Stimulated activated naive CD4-positive, alpha-beta T cell (primary cell): ENCODE measurements at places on chromosomes 16 and 17.

DNA sequence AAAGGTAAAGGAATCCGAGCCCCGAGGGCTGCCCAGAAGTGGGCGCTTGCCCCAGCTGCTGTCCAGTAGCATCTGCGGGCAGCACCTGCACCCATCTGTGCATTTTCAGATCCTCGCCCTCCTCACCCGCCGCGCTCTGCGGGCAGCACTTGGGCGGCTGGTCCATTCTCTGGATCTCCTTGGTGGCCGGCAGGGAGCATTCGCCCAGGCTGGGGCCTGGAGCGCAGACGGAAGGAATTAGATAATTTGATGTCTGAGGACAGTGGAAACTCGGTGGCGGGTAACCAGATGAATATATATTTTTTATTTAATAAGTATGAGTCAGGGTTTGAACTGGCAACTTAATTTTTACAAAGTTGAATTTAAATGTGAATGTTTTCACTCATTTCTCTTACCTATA, 88.5 kb downstream of the NPIPB11 start:
- DNase-seq, result no peak

DNA sequence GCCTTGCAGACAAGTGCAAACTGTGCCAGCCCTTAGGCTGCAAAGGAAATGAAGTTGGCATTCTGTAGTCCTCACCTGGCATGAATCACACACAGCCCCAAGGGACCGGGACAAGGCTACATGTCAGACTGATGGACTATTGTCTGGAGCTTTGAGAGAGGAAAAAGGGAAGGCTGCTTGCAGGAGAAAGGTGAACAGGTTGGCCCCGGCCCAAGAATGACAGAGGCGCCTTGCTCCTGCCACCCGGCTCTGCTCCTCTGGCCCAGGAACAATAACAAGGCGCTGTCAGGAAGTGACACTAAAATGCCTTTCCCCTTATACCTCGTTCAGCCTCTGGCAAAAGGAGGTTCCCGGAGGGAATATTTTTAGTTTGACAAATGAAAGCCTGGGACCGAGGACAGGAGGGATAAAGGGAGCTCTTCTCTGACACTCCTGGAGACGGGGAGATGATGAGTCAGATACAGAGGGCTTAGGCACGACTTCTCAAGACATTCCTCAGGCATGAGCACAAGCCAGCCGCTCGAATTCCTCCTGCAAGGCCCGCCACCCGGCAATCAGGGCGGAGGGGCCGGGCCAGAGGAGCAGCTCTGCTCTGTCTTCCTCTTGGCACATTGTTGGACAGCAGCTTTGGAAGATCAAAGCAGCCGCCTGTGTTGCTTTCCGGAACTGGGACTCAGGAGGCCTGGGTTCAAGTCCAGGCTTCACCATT, 105.8 kb downstream of the NOG start:
- no peak for DNase-seq

- peak; percentile 58 for DNase-seq
These were observed 1.9 kb downstream of the SLC16A3 start for GRCh38 chr17:82230609-82231311.

- DNase-seq, result no peak
These were observed 10.6 kb downstream of the CA10 start for GRCh38 chr17:52147872-52148271.

GRCh38 chr17:79224476-79224875, 149.9 kb downstream of the ENGASE start:
- no peak for DNase-seq

DNA sequence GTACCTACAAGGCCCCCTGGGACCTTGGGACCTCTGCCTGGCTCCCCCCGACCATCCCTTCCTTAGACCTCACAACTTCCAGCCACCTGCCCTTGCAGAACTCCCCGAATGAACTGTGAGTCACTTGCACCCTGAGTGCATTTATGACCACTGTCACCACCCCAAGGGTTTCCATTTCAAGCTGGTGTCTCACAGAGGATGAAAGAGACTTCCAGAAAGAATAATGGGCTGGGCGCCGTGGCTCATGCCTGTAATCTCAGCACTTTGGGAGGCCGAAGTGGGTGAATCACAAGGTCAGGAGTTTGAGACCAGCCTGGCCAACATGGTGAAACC, 124.5 kb upstream of the CIBAR2 start:
- no peak for DNase-seq

GRCh38 chr16:4556580-4556979, 440 bp downstream of the C16orf96 start:
- no peak for DNase-seq

DNA sequence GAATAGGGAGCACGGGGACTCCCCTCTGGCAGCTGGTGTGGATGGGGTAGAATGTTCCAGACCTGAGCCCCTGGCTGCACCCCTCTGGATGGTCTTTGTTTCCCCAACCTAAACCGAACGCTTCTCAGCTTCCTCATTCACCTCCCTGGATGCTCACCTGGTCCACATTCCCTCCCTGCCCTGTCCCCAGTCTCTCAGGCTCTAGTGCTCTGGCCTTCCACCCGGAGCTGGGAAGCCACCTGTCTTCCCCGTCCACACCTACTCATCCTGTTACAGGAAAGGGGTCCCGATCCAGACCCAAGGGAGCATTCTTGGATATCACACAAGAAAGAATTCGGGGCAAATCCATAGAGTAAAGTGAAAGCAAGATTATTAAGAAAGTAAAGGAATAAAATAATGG, 73.5 kb downstream of the CYLD start:
- no peak for DNase-seq

DNA sequence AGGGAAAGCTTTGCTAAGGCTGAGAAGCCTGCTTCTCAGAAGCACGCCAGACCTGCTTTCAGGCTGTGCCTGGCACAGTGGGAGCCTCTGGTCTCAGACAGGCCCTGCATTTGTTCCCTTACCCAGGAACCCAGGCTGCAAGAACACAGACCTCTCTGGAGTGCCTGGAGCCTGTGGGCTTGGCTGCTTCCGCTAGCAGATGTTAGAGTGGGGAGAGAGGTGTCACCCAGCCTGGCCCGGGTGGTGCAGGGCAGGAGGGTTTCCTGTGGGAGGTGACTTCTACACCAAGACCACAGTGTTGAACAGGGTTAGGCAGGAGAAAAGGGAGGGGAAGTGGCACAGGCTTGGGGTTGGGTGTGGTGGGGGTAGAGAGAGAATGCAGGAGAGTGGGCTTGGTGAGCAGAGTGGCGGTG, 35.8 kb upstream of the ADGRG1 start:
- peak; percentile 72 for DNase-seq

GRCh38 chr17:41523787-41524186, 4.3 kb downstream of the KRT19 start:
- DNase-seq, result no peak

GRCh38 chr17:14150619-14151018, 81.3 kb downstream of the COX10 start:
- DNase-seq, result no peak

GRCh38 chr17:50847566-50847965, 12.2 kb downstream of the WFIKKN2 start:
- DNase-seq, result no peak

- no peak for DNase-seq
These were observed 123.5 kb upstream of the HAS3 start for GRCh38 chr16:68981971-68982370.

DNA sequence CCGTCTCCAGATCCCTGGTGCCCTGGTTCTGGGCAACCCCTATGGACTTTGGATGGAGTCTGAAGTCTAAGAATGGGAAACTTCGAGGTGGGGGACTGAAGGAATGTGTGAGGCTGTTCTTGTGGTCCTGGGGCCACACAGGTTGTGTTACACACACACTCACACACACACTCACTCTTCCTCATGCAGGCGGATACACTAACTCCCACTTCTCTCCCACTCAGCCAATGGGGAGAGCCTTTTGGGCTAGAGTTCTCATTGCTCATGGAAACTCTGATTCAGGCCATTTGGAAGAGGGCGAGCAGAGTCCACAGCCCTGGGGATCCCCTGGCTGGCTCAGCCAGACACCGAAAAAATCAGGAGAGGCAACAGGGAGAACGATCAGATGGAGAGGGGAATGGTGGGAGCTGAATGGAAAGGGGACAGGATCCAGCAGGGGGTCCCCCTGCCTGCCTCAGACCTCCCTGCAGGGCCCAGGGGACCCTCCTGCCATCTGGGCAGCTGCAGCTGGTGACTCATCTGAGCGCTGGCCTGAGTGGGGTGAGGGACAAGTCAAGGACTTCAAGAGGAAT, 9.1 kb downstream of the IGFBP4 start:
- no peak for DNase-seq

DNA sequence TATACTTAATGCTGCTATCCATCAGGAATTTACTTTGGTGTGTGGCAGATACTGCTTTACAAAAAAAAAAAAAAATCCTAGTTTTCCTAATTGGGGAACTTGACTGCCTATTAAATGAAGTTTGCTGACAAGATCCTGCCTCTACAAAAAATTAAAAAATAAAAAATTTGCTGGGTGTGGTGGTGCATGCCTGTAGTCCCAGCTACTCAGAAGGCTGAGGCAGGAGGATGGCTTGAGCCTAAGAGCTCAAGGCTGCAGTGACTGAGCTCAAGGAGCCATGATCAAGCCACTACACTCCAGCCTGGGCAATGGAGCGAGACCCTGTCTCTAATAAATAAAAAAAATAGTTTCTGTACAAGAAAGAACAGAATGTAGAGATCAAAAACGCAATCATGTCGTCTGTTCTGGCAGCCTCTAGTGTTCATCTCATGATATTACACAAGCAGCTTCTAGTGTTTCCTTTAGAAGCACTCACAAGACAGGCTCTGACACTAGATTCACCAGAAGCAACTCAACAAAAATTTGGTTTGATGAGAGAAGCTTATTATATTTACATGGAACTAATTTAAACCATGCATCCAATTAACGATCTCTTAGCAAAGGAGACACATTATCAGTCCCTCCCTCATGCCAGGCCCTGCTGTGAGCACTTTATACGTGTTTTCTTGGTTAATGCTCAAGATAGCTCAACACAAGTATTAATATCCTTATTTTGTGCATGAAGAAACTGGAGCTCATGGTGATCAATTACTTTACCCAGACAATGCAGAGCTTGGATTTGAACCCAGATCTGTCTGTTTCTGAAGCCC, 6.8 kb upstream of the KRTAP17-1 start:
- DNase-seq, result no peak

GRCh38 chr17:55437159-55437605, 15.5 kb upstream of the MMD start:
- no peak for DNase-seq

DNA sequence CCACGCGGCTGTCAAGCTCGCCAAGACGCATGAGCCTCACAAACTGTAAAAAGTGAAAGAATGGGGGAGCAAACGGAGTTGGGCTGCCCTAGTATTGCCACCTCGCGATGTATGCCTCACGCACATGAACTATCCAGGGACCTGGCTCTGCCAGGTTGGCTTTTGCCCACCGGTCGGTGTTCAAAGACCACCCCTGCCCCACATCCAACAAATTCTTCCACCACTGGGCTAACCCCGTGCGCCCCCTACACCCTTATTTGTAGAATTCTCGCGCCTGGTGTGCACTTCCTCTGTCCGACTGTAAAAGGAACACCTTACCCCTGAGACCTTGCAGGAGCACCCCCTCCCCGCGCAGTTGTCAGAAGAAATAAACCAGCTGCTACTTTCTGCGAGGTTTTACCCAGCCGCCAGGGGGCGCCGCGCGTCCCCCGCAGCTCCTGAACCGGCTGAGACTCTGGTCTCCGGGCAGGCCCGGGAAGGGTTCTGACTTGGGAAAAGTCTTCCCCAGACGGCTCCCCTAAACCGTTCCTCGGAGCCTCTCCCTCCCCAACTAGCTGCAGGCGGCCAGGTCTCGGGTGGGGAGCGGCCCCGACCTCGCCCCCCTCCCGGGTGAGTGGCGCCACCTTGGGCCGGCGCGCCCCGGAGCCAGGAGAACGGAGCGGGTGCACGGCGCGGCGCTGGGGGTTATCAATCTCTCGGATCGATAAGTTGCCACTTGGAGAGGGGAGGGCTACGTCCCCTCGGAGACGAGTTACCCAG, 1.7 kb upstream of the ZNF423 start:
- DNase-seq, result peak; percentile 14

GRCh38 chr16:85943711-85944110, 44.7 kb downstream of the IRF8 start:
- DNase-seq, result no peak

DNA sequence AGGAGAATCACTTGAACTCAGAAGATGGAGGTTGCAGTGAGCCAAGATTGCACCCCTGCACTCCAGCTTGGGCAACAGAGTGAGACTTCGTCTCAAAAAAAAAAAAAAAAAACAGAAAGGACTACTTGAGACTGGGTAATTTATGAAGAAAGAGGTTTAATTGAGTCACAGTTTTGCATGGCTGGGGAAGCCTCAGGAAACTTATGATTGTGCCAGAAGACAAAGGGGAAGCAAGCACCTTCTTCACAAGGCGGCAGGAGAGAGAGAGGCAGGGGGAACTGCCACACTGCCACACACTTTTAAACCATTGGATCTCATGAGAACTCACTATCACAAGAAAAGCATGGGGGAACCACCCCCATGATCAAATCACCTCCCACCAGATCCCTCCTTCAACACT, 9.0 kb upstream of the MILR1 start:
- DNase-seq, result no peak

DNA sequence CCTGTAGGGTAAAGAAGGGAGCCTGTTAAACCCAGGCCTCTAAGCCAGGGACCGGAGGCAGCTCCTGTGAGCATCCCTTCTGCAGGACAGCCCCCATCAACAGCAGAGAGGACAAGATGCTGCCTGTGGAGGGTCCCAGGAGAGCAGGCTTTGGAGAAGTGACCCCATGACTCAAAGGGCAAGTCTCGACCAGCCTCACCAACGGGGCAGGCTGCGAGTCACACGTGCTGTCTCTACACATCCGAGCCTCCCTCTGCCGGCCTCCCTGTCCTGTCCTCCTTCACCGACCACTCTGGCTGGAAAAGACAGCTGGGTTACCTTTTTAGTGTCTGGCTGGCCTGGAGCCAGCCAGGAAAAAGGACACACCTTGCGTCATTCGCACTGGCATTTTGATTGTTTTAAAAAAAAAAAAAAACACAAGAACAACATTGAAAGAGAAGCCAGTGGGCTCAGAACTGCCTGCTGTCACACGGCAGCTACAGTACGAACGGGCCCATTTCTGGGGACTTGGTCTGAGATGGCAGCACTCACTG, 74.5 kb upstream of the RCVRN start:
- DNase-seq, result no peak

GRCh38 chr17:12438813-12439586, 226.7 kb upstream of the MYOCD start:
- no peak for DNase-seq
